ENCODE measurements at places on chromosomes 12 and 14.

GRCh38 chr14:62692490-62693106, 352.7 kb downstream of the KCNH5 start:
- no peak for DNase-seq

DNA sequence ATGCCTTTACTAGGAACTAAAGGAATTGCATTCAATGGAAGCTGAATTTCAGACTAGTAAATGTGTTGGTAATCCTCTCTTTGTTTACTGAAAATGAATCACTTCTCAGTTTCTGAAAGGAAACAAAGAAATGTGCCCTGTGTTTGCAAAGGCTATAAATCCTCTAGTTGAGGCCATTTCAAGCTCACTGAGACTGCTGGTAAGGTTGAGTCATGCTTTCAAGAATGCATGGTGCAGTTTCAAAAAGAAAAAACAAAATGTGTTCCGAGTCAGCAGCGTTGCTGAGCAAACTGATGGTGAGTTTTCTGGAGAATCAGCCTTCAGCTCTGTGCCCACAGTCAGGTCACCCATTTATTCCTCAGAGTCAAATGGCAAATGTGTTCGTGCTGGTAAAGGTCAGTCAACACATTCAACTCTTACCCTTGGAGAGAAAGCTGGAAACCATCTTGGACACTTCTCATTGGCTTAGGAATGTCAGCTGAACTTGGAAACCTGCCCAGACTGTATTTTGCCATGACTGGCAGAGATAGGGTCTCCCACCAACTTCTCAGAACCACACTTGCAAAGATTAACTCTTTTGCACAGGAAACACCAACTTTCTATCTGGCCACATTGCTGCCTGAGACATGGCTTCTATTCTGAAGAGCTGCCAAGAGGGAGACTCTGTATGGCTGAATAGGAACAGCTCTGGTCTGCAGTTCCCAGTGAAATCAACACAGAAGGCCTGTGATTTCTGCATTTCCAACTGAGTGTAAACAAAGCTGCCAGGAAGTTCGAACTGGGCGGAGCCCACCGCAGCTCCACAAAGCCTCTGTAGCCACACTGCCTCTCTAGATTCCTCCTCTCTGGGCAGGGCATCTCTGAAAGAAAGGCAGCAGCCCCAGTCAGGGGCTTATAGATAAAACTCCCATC, 484.4 kb downstream of the ATP23 start:
- no peak for DNase-seq

DNA sequence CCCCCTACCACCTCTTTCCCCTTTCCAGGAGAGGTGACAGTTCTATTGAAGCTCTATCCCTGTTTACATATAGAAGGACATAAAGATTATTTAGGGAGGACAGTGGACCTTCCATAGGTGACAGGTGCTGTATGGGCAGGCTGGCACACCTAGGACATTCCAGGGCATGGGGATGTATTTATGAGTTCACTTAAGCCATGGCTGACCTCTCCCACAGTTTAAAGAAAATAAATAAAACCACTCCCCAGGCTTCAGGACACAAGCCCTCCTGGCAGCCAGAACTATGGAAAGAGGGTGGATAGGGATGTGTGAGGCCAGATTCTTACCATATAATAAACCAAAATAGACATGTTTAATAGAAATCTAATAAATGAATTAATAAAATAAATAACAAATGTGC, 85.6 kb upstream of the HOXC13 start:
- no peak for DNase-seq

DNA sequence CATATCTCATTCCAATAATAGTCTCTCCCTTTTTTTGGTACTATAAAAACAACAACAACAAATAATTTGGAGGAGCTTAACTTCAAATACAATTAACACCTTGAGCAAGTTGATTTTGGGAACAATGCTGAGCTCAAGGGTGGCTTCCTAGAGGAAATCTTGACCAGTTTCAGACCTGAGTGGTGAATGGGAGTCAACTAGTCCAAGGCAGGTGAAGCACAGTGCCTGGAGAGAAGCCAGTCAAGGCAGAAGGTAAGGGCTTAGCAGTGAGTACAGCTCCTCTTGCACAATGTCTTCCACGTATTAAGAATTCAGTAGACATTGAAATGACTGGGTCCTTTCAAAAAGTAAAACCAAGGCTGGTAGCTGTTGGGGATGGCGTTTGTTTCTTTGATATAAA, 444.8 kb downstream of the ATP23 start:
- DNase-seq, result no peak

GRCh38 chr12:52402873-52403540, 3.1 kb downstream of the KRT82 start:
- no peak for DNase-seq

- no peak for DNase-seq
Measured at GRCh38 chr12:119204671-119205285, 26.0 kb downstream of the HSPB8 start.

- peak; percentile 63 for DNase-seq
Measured at GRCh38 chr14:21087294-21088091, 11.0 kb downstream of the ZNF219 start.

GRCh38 chr14:60563113-60563512, 54.2 kb downstream of the SIX6 start:
- no peak for DNase-seq

DNA sequence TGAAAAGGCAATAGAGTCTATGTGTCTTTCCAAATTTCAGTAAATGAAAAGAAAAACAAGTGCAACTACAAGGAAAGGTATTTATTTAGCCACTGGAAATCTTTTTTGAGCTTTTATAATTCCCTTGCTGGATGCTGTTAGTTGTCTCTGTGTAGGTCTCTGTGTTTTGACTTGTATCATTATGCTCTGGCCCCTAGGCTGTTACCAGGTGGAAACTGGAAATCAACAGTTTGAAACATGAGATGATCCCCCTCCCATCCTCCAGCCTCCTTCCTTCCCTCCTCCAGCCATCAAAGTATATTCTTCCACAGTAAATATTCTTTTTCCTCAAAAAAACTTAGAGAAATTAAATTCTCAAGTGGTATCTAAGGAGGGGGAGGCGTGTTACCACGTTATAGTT, 934 bp upstream of the DCN start:
- no peak for DNase-seq

- DNase-seq, result no peak
Measured at GRCh38 chr12:4910502-4911315, 1.0 kb downstream of the KCNA1 start.

GRCh38 chr12:112868459-112869041, 38.2 kb upstream of the OAS1 start:
- no peak for DNase-seq

All from CD4-positive, alpha-beta T cell treated with Interleukin-6 for 4 hours (primary cell).